ENCODE measurements at places on chromosomes 1 and 21.

GRCh38 chr1:248812736-248813425 is 12.8 kb downstream of the SH3BP5L start:
- DNase-seq: no peak

GRCh38 chr1:150237746-150238145 is 1.8 kb upstream of the ANP32E start:
- no peak for DNase-seq

DNA sequence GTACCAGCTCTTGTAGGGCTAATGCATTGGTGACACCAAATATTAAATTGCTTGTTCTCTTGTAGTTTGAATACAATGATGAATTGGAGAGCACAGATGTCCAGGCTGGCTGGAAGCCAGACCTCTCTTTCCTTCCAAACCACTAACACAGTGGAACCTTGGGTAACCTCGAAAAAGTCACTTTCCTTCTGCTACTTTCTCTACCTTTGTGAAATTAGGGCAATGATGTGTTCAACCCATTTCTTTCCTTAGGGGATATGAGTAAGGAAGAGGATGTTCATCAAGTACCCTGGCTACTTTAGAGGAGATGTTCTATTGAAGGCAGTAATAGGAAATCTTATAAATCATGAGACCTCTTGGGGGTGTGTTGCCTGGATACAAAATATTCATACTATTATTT is 55.7 kb downstream of the XCL2 start:
- no peak for DNase-seq

GRCh38 chr1:247905181-247905580 is 9.8 kb downstream of the OR2W3 start:
- no peak for DNase-seq

DNA sequence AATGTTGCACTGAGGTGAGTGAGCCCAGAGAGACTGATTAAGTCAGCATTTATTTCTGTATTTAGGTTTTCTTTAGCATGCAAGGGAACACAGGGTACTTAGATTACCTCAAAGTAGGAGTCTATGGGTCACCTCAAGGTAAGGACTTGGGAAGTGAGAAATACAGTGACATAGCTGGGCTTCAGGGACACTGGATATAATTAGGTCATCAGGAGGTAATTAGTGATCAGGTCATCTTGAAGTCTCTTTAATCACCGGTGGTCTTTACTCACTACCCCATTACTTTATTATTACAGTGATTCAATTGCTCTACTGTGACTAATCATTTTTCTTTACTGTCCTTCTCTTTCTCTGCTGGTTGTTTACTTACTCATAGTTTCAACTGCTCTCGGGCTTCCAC is 59.9 kb upstream of the KCNK1 start:
- DNase-seq: no peak

GRCh38 chr1:85047472-85048295 is 616 bp downstream of the MCOLN3 start:
- DNase-seq: peak; percentile 48

DNA sequence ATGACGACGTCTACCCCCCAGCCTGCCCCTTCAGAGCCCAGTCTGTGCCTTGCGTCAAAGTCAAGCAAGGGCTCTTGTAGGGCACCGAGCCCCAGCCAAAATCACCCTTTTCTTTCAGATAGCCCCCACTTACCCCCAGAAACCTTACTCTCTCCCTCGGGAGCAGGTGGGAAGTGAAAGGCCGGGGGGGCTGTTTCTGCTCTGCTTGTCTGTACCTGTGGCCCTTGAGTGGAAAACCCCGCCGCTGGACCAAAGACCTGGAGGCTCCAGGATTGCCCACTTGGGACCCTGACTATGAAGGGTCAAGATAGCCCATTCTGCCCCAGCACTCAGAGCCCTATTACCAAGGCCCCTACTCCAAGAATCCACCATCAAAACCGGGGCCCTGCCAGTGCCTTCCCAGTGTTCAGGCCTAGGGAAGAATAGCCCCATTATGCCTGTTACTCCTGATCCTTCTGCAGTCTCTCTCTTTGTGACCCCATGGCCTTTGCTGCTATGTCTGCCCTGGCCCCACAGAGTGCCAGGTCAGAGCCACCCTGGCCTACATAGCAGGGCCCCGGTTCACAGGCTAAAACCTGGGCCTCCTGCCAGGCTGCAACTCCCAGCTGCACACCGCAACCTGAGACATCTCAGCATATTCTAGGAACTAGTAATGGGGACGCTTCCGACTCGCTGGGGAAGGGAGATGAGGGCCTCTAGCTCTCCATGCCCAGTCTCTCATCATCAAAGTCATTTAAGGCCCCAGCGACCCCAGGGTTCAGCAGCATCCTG is 22.2 kb upstream of the HPDL start:
- DNase-seq: peak; percentile 16

DNA sequence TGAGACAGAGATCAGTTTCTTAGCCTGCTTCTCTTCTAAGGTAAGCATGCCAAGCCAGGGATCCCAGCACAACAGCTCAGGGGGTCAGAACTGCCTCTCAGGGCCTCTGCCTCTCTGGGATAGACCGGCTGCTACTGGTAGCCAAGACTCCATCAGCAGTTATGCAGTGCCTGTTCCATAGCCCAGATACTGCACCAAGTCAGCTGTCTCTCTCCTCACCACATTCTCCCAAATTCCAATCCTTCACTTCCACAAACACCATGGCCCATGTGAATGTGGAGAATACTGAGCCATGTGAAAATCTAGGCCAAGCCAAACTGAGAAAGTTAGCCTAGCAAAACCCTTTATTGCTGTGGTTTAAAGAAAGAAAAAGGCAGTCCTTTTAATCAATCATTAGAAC is 37.5 kb downstream of the CDC42BPA start:
- DNase-seq: no peak

DNA sequence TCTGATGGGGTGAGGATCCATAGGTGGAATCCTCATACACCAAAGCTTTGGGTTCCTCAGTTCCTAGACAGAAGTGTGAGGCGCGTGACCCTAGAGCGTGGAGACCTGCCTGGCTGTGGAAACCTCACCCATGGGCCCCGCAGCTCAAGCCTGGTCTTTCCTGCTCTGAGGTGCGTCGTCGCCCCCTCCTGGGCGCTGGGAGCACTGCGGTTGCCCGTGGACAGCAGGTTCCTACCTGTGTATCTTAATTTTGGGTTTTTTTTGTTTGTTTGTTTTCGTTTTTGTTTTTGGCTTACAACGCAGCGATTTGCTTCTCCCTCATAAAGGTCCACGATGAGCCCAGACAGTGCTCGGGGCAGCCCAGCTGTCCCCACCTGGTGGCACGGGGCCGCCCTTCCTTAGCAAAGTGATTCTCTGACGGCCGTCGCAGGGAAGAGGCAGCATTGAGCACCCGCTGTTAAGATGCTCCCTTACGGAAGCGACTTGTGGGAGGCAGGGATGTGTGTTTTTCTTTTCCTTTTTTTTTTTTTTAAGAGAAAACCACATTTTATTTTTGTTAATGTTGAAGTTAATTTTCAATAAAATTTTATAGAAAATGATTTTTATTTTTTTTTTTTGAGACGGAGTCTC is 36.5 kb upstream of the TRAPPC10 start:
- peak; percentile 89 for DNase-seq

GRCh38 chr1:63758791-63759190 is 15.0 kb upstream of the ROR1 start:
- DNase-seq: no peak

- DNase-seq: no peak
Measured at GRCh38 chr1:244205171-244205570, 154.1 kb downstream of the ZBTB18 start.

- no peak for DNase-seq
Measured at GRCh38 chr1:67118646-67119045, 16.1 kb downstream of the C1orf141 start.

DNA sequence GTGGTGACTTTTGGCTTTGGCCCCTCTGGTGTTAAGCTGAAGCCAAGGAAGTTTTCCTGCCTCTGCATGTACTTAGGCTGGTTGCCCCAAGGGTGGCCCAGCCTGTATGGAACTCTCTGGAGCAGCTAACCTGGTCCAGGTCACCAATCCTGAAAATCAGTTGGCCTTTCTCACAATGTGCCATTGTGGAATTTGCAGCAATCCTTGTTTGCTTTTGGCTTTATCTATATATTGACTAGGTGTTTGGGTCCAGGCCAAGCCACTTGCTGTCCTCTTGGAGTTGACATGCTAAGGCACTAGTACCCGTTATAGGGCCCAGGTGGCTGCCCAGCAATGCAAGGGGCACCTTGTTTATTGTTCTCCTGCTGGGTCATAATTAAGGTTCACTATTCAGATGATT is 124.6 kb downstream of the CAMTA1 start:
- DNase-seq: no peak

DNA sequence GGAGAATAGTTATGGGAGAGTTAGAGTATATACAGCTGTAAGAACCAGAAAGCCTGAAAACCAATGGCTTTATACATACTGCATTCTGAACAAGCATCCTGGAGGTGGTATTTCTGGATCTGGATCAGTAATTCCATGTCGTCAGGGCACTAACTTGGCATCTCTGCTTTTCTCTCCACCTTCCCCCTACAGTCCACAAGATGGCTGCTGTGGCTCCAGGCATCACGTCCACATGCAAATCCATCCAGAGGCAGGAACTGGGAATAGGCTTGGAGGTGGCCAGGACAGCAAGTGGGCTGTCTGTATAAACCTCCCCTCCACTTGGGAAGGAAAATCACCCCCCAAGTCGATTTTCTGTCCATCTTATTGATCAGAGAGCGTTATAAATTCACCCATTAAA is 86.2 kb upstream of the WDR26 start:
- no peak for DNase-seq

GRCh38 chr1:57470036-57470435 is 46.2 kb upstream of the DAB1 start:
- DNase-seq: no peak

GRCh38 chr1:164587617-164588501 is 28.9 kb downstream of the PBX1 start:
- no peak for DNase-seq

- DNase-seq: peak; percentile 31
Measured at GRCh38 chr1:77540501-77541161, 141.8 kb downstream of the ZZZ3 start.

DNA sequence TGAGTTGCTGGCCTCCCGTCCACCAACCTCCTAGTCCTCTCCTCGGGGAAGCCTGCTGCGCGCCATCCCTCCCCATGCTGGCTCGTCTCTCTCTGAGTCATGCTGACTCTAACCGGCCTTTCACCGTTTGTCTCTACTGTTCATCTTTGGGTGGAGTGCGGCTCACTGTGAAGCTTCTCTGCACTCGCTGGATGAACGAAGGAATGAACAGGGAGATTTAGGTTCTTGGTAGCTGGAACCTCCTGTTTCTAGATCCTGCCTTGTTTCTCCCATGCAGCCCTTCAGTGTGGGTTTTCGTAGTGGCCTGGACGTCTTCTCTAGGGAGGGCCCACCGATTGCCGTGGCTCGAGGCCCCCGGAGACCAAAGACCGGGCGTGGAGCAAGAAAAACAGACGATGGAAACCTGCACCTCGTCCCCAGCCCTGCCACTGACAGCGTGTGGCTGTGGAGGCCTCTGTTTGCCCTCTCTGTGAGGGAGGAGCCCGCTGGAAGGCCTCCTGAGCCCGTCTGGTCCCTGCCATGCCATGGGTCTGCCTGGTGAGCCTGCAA is 227.6 kb upstream of the C1orf174 start:
- no peak for DNase-seq

DNA sequence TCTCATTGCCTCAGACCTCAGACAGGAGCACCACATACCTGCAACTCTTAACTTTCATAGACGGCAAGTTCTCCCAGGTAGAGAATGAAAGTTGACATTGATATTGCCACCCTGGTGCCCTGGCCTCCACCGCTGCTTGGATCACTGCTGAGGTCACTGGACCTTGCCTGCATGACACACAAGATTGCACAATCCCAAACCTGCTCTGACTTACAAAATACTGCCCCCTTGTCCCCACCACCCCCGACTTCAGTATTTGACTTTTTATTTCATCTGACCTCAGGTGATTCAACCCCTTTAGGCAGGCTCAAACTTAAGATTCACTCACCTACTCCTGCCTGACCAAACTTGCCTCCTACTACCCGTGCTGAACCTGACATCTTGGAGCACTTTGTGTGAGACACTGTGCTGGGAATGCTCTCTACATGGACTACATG is 43.1 kb upstream of the S1PR1 start:
- DNase-seq: no peak

DNA sequence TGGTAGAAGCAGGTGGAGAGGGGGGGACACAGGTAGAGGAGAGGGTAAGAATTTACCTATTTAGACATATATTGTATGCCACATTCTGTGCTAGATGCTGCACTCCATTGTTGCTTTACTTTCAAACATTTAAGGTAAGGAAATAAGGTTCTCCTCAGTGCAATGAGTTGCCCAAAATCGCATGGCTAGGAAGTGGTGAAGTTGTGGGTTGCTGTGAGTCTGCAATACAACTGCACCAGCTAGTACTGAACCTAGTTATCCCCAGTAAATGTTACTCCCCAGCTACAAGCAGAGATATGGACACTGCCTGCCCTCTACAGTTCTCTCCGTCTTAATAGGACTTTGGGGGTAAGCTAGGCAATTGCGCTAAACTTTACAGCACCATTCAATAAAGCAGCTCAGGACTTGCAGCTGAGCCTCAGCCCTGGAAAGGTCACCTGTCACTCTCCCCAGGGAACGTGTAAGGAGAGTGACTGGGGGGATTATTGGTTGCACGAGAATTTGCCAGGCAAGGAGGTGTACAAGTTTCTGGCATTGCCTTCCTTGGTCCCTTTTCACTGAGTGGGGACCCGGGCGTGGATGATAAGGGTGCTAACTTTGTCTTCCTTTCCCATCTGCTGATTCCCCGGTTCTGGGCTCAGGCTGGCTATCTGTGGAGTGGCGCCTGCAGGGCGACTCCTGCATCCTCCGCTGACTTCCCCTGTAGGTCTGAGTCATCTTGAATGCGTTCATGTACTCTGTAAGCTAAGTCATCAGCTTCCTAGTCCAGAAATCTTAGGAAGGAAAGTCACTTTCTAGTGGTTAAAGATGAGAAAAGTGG is 71.3 kb upstream of the CNTN2 start:
- no peak for DNase-seq

DNA sequence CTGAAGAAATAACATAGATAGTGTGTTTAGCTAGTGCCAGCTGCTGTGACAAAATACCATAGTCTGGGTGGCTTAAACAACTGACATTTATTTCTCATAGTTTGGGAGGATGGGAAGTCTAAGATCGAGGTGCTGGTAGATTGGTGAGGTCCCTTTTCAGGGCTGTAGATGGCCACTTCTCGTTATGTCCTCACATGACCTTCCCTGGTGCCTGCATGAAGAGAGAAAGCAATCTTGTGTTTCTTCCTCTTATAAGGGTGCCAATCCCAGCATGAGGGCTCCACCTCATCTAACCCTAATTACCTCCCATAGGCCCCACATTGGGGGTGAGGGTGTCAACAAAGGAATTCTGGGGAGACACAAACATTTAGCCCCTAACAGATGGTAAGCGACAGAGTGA is 9.3 kb downstream of the MTARC2 start:
- DNase-seq: no peak

DNA sequence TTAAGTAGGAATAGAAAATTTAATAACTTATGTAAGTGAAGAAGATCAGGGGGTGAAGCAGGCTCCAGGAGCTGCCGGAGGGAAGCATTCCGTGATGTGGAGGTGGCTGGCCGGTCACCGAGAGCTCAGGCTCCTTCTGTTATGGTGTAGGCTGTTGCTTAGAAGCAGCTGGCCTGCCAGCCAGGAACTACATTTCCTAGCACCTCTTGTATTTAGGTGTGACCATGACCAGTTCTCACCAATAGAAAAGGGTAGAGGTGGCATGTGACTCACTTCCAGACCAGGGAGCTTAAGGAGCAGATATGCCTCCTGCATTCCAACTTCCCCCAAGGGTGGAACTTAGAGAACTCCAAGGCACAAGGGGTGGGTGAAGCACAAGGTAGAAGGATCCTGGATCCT is 120.7 kb downstream of the ACTL8 start:
- DNase-seq: no peak

Measured in GM10248 (cell line).